ENCODE measurements at places on chromosomes 1 and 21.

GRCh38 chr1:67285780-67286488, 21.7 kb upstream of the IL12RB2 start:
- DNase-seq, result no peak

GRCh38 chr1:6347641-6348487, 45.7 kb downstream of the ACOT7 start:
- DNase-seq, result no peak

- DNase-seq, result no peak
Observed at GRCh38 chr1:23469372-23469982, 14.5 kb downstream of the ASAP3 start.

DNA sequence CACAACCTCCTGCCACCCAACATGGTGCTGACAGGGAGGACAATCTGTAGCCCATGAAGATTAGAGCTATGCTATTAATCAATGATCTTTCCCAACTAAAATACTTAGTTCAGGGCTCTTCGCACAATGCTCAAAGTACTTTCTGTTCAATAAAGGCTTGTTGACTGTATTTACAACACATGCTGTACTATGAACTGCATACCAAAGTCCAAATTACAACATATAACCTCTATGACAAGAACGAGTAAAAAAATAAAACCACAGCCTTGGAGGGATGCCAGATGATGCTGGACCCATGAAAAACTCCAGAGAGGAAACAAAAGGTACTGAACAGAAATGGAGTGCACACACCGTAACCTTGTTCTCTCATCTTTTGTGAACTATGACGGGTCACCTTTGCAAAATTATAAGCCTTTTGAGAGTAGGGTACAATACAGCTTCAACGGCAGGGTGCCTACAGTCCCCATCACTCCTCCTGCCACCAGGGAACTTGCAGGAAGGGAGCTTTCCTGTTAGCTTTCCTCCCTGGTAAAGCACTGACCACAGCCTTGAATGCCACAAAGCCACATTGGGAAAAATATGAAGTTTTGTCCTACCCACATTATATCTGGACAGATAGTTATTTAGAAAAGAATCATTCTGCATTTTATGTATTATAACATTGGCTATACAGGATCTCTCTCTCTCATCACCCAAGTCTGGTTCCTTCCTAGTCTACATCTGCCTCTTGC, 175.6 kb downstream of the NRIP1 start:
- DNase-seq, result no peak

DNA sequence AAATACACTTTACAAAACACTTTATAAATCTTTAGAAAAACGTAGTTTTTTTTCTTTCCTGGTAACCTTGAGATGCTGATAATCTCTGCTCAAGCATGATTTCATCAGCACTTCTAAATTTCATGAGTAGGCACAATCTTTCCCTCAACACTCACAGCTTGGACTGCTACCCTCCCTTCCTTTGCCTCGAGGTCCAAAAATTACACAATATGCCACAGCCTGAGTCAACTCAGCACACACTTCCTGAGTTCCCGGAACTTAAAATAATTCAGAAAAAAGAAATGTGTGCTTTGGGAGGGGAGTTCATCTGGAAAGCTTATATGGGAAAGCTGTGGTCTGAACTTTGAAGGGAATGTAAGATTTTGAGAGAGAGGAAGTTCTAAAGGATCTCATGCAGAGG, 5.9 kb downstream of the CLCA2 start:
- no peak for DNase-seq

GRCh38 chr1:184072376-184072775, 20.8 kb downstream of the TSEN15 start:
- no peak for DNase-seq

DNA sequence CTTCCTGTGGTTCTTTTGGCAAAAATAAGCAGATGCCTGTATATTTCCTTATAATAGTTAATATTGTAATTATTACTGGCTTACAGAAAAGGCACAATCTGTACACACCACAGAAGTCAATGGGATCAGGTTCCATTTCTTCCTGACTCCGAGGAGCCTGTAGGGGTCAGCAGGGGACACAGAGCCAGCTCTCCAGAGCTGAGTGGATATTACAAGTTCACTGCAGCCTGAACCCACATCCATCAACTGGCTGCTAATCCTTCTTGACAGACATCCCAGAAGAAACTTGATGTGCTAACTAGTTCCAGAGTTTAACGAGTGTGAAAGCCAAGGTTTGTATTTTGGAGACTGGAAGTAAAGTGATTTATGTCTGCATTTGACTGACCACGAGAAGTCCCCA, 203.8 kb downstream of the LMX1A start:
- DNase-seq, result no peak

GRCh38 chr21:38300141-38300578, 43.4 kb downstream of the KCNJ15 start:
- no peak for DNase-seq

- DNase-seq, result no peak
Observed at GRCh38 chr1:49841767-49842166, 182.0 kb downstream of the AGBL4 start.

DNA sequence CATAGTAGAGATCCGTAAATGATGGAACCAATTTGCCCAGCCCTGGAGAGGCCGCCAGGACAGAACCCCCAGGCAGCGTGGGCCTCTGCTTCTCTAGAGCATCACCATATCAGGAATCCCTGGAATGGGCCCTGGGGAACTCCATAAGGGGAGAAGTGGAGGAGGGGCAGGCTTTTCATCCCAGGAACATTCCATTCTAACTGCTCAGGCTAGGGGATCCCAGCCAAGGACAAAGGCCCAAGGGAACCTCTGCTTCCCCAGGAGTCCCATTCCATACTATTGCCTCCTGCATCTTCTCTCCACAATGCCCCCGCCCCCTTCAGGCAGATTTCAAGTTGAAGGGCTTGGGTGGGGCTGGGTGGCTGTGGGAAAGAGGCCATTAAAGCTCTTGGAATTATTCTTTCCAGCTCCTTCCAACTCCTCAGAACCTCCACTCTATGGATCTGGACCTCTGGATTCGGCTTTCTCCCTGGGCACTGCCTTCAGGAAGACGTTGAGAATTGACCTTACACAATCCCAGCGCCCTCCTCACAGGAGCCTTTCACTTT, 6.0 kb downstream of the TRNP1 start:
- DNase-seq, result no peak

DNA sequence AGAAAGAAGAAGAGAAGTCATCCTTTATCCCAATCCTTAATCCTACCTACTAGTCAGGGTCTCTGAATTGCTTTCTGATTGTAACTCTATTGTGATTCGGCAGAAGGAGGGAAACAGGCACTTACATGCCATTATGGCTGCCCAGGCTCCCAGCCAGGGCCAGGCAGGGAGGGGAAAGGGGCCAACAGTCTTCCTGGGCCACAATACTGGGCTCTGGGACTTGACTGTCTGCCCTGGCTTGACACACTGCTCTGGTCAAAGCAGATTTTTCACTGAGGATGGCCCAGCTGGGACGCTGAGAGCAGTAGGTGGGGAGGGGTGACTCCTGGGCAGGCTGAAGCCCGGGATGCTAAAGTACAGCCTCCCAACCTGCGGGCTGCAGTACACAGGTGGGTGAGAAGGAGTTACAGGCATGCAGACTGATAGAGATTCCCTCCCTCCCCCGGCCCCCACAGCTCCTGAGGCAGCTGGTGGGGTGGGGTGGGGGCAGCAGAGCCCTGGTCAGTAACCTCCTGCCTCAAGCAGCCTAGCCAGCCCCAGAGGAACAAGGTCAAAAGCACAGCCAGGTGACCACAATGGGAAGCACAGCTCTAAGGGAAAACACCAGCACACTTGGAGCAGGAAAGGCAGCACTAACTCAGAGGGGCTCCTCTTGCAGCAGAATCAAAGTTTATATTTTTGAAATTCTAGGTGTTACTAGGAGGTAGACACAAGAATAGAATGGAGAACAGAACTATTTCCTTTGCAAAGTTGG, 25.3 kb downstream of the KCND3 start:
- DNase-seq, result no peak

DNA sequence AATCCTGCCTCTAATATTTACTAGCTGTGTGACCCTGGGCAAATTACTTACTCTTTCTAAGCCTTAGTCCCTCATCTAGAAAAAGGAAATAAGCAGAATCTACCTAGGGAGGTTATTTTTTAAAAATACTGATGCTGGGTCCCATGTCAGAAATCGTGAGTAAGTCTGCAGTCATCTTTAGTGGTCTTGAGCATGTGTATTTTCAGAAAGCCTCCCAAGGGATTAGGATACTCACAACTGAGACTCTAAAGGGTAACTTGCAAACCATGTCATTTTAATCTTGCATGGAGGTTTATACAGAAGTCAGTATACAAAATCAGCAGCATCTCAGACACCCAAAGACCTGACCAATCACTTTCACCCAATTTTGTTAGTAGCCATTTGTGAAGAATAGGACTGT, 43.2 kb downstream of the DSTYK start:
- DNase-seq, result no peak

DNA sequence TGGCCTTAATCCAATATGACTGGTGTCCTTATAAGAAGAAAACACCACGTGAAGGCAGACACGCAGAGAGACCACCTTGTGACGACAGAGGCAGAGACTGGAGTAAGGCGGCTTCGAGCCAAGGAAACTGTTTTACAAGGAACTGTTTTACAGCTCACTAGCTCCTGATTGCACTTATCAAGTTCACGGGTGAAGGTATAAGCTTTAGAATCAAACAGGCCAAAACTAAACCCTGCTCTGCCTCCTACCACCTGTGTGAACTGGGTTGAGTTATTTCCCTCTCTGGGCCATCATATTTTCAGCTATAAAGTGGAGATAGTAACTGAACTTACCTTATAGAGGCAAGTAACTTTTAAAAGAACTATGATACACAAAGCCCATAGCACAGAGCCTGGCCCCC, 166.9 kb upstream of the NFIA start:
- DNase-seq, result no peak

DNA sequence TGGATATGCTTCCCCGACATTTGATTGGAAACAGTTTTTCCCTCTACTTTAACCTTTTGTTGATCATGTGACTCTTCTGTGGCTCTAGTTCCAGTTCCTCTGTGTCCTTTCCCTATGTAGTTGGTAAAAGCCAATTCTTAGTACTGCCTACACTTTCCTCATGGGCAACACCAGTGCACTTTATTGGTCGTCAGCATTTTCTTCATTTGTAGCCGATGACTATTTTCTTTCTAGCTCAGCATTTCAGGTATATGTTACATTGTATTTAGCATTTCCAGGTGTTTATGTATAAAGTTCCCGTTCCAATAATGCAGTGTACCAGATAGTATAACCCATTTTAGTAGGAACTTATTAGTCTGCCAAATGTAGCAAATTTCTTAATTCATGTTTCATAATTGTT, 27.6 kb upstream of the B3GALT2 start:
- DNase-seq, result no peak

DNA sequence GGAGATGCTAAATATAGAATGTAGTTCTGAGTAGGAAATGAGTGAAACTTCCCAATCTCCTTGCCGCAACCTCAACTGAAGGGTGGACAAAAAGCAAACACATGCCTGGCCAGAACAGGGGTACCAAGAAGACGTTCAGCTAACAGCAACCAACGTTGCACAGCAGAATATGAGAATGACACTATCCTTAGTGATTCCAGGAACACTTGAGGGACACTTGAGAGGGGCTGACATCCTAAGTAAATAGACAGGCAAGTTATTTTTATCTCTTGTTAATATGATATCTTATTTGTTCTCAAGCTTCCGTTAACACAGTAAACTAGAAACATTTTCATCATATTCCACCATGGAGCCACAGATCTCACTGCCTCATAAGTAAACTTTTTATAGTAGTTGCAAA, 908 bp downstream of the KRTAP19-1 start:
- DNase-seq, result no peak

DNA sequence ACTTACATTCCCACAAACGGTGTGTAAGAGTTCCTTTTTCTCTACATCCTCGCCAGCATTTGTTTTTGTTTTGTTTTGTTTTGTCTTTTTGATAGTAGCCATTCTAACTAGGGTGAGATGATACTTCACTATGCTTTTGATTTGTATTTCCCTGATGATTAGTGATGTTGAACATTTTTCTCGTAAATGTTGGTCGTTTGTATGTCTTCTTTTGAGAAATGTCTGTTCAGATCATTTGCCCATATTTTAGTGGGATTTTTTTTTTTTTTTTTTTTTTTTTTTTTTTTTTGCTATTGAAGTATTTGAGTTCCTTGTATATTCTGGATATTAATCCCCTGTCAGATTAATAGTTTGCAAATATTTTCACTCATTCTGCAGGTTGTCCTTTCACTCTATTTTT, 19.2 kb upstream of the GPR161 start:
- no peak for DNase-seq

GRCh38 chr1:41811051-41811795, 107.5 kb downstream of the HIVEP3 start:
- no peak for DNase-seq

DNA sequence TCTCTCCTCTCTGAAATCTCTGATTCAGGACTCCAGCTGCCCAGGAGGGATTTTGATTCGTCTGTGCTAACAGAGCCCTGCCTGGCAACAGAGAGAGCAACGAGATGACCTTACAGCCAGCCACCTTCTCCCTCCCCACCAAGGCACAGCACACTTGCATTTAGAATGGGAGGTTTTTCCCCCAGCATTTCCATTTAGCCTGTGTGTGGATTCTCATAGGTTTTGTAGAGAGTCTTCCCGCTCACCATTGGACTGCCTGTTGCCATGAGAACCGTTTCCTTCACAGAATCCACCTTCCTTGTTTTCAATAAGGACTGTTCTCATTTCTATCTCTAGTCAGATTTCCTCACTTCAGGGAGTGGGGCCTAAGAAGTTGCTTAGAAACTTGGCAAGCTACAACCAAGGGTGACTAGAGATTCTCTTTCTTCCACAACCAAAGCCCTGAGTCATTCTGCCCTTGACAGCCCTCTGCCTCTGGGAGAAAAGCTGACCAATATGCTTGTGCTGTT, 5.8 kb upstream of the IKBKE start:
- DNase-seq, result no peak

GRCh38 chr1:203040513-203041275, 14.4 kb downstream of the PPFIA4 start:
- DNase-seq, result no peak

GRCh38 chr1:202580619-202581018, 129.6 kb downstream of the SYT2 start:
- DNase-seq, result no peak

DNA sequence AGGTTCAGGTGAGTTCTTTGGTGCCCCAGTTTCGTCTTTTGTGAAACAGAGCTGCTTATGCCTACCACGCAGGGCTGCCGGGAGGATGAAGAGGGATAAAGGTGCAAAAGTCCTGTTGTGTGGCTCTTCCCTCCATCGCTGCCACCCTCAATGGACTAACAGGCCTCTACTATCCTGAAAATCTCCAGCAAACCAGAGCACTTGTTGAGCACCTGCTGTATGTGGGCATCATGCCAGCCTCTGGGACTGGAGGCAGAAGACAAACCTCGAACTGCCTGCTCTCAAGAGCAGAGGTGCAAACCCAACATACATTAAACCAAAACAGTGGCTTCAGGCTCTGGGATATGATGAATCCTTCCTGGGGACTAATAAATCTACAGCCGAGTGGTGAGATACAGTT, 174.1 kb downstream of the ACTL8 start:
- no peak for DNase-seq

GRCh38 chr1:21337928-21338572, 47.8 kb upstream of the ECE1 start:
- DNase-seq, result no peak

GRCh38 chr1:206708058-206708457, 23.4 kb downstream of the MAPKAPK2 start:
- DNase-seq, result no peak

- no peak for DNase-seq
Observed at GRCh38 chr21:44995343-44995941, 55.6 kb downstream of the SLX9 start.

- DNase-seq, result no peak
Observed at GRCh38 chr1:184260382-184260781, 126.4 kb upstream of the C1orf21 start.

GRCh38 chr1:183022202-183023145, 746 bp upstream of the LAMC1 start:
- no peak for DNase-seq

All from vagina (tissue), 2 donors.